CD4-positive, alpha-beta T cell treated with Interleukin-15 for 1 hour (primary cell): ENCODE measurements at places on chromosomes 2 and 18.

DNA sequence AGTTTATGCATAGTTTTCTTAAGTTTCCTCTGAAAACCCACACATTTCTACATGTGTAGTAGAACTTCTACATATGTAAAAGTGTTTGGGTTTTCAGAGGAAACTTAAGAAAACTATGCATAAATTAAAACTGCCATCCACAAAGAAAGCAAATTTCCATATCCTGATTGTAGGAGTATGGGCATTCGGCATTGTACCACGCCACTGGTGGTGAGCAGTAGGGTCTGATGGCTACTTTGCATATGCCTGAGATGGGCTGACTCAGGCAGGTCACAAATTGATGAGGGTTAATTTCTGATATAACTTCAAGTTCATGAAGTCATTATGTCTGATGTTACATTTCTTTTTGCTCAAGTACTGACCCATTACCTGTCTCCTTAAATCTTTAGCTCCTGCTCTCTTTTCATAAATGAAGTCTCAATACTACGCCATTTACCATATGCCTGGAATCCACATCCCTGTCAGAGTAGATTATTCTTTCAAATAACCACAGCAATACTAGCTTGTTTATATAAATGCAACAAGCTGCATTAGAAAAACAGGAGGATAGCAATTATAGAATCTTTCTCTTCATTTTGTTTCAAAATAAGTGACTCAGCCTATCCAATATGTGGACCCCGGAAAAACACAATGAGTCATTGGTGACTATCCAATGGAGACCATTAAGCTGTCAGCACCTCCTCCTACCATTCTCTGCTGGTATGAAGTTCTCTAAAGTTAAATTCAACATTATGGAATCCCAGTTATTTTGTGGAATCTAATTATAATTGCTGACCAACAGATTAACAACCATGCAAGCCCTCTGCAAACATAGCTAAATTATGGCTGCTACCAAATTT, 355.2 kb upstream of the UBE2E3 start:
- no peak for DNase-seq

DNA sequence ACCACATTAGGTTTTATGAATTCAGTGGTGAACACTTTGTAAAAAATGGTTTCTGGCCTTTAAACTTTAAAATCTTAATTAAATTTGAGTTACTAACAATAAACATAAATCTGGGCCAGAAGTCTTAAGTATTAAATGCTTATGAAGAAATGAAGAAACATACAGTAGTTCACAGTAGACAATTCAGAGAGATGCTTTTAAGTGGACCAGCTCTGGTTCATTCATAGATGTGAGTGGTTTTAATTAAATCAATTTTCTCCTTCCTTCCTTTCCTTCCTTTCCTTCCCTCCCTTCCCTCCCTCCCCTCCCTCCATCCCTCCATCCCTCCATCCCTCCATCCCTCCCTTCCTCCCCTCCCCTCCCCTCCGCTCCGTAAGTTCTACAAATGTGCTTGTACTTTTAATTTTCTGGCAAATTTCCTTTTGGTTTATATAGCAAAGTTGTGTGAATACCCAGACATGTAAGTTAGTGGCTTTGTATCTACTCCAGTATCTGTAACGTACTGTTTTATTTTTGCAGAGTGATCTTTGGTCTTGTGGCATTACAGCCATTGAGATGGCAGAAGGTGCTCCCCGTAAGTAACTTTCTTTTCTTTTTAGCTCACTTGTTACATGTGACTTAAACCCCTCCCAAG, 136.5 kb downstream of the MAP4K4 start:
- no peak for DNase-seq

- DNase-seq, result no peak
These were observed 87.8 kb upstream of the UPP2 start for GRCh38 chr2:158013891-158014290.

- no peak for DNase-seq
These were observed 18.8 kb downstream of the TGOLN2 start for GRCh38 chr2:85308896-85309555.
